ENCODE measurements at places on chromosomes 4 and X.
A peak's percentile ranks its signal among the peaks of the same experiment; 100 is the strongest.

GRCh38 chrX:5823903-5824302 is 404.8 kb downstream of the NLGN4X start:
- DNase-seq, result no peak

DNA sequence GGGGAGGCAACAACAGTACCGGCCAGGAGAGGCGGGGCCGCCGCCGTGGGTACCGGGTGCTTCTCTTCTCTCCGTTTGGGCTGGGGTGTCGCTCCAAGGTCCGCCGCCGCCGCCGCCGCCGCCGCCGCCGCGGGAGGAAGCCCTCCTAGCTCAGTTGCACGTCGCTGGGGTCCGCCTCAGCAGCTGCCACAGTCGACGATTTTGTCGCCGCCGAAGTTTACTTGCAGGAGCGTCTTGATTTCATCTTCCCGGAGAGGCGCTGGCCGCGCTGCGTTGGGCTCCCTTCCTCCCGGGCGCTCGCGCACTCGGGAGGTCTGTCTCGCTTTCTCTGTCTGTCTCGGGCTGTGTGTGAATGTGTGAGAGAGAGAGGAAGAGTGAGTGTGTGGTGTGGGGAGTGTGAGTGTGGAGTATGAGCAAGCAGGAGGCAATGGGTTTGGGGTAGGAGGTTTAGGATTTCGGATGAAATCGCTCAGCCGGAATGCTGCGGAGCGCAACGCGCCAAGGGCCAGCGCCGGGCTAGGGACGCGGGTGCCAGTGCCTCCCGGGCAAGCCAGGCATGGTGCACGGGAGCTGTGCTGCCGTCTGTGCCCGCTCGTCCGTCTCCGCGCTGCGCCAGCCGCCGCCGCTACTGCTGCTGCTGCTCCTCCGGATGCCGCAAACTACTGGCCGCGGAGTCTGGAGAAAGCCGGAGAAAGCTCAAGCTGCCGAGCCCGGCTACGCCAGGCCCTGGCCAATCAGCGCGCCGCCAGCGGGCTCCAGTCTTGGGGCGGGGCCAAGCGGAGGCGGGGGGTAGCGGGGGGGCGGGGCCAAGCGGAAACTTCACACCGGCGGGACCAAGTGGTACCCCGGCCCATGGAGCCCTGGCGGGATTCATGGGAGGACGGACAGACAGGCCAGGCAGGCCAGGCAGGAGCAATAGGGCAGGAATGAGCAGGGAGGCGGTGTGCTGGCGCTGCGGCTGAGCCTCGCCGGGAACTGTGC is at the start of gene PCDH19:
PCDH19 (minus strand) TSS at position 664 of the 981 bp plus-strand sequence. CDS start 1,676 bp downstream, outside the sequence.
- DNase-seq, result peak; percentile 57

GRCh38 chrX:15468036-15468435 is 25.1 kb downstream of the PIR start:
- peak; percentile 81 for DNase-seq

DNA sequence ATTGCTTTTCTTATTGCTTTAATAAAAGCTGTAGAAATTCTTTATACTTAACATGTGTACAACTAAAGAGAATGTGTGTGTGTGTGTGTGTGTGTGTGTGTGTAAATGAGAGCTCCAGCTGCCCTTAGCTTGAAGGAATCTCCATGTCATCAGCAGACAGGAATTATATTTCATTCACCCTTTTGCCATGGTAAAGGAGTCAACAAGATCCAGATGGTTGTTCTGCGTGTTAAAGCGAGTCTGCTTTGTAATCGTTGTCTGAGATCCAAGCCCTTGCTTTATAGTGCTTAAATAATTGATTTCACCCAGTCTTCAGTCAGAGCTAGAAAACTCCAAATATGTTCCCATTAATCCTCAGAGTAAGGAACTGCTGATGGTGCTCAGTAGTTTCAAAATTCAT is 285.5 kb downstream of the PDGFC start:
- DNase-seq, result peak; percentile 96

DNA sequence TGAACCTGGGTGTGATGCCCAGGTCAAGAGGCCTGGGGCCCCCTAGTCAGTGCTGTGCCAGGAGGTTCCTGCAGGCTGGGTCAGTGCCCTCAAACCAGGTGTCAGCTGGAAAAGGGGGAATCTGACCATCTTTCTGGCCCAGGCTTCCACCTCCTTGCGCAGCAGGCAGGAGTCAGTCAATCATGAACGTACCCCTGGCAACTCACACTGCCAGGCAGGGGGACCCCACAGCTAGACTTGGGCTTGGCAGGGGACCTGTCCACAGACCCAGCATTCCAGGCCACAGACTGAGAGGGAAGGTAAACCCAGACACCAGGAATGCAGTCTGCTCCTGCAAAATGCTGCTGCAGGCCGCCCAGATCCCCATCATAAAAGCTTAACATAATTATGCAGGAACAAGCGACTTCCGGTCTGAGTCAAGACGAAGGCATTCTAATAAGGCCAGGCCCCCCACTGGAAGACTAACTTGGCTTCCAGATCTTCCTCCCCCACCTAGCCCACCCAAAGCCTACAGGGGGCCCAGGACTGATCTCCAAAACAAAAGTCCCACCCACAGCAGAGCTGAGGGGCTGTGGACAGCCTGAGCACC is 156.3 kb downstream of the BCOR start:
- DNase-seq, result no peak

DNA sequence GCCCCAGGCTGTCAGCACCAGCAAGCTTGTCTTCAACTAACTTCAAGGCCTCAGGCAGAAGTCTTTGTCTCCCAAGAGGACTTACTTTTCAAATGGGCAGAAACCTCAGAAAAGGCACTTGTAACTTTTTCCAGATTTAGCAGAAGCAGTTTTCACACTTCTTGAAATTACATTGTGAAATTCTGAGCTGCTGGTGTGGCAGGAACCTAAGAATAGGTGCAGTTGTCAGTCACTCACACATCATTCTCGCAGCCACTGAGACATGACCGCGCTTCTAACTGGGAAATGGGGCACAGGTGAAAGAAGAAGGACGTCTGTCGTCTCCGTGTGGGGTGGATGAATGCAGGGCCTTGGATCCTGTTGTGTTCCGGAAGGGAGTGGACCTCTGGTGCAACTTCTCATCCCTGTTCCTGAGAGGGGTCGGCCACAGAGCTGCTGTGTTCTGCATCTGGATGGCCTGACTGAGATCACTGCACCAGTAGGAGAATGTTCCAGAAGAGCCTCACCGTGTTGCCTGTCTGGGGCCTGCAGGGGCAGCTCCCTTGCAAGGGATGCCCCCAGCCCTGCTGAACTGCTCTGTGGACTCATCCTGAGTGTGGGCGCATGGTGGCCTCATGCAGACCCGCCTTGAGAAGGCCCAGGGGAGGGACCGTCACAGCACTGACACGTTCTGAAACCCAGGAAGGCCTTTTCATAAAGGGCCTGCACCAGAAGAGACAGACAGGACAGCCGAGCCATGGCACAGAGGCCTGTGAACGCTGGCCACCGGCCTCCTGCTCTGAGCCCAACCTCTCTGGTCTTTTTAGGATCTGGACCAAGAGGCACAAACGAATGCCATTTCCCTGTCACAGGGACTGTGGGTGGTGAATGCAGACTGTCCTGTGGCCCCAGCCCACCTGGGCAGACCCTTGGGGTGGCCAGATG is 18.7 kb downstream of the NAT8L start:
- no peak for DNase-seq

DNA sequence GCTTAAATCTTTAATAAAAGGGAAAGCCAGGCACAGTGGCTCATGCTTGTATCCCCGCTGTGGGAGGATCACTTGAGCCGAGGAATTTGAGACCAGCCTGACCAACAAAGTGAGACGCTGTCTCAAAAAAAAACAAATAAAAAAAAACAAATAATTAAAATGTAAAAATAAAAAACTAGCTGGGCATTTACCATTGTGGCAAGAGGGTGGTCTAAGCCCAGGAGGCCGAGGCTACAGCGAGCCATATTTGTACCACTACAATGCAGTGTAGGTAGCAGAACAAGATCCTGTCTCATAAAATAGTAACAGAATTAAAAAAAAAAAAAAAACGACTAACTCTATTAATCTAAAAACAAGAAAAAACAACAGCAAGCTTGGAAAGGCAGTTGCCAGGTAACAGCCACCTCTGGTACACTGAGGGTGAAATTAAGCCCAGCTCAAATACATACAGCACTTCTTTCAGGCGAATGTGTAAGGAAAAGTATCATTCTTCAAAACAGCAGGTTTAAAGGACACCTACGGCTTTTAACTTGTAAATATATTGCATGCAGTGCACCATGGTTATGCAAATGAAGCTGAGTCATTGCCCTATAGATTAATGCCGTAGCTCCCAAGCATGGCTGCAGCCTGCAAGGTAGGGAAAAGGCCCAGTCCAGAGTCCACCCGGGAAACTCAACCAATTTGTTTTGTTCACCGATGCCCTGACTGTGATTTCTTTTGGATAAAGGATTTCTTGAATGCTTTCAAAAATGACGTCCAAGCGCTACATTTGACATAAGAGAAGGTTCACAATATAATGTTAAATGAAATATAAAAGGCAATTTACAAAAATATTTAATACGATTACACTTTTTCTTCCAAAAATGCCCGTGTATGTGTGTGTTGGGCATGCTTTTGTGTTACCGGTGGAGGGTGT is 14.5 kb upstream of the TXLNG start:
- peak; percentile 88 for DNase-seq

GRCh38 chrX:129786210-129786651 is 6.5 kb downstream of the SASH3 start:
- DNase-seq, result no peak

GRCh38 chrX:103488794-103489193 is 30.5 kb downstream of the RAB40A start:
- DNase-seq, result no peak

All from fibroblast of mammary gland (primary cell).